Aorta (tissue), 5 donors: ENCODE measurements at places on chromosomes 11 and 22. TPM values are rescaled to one million over a fixed set of nuclear protein-coding genes. Genes with fewer than 3 reads are reported as not detected.

DNA sequence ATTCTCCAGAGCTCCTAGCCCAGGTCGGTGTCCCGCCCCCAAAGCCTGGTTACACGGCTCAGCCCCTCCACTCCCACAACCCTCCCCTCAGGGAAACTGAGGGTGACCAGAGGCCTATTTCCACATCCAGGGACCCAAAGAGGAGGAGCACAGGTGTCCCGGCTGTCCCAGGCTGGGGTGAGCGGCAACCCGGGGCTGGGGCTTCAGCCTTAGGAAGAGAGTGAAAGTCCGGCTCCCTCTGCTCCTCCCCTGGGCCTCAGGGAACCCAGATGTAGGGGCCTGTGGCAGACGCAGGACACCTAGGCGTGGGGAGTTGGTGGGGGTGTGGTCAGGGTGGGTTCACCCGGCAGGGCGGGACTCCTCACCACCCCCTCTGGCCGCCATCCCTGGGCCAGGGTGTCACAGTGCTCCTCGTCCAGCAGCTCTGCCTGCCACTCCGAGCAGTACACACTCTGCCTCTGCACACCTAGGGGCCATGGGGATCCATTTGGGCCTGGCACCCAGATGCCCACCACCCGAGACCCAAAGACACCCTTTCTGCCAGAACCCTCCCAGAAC, 63.1 kb downstream of the ARFGAP3 start:
- DNase-seq = peak; percentile 62

GRCh38 chr11:76493626-76494539, 49.1 kb downstream of the EMSY start:
- no peak for DNase-seq

DNA sequence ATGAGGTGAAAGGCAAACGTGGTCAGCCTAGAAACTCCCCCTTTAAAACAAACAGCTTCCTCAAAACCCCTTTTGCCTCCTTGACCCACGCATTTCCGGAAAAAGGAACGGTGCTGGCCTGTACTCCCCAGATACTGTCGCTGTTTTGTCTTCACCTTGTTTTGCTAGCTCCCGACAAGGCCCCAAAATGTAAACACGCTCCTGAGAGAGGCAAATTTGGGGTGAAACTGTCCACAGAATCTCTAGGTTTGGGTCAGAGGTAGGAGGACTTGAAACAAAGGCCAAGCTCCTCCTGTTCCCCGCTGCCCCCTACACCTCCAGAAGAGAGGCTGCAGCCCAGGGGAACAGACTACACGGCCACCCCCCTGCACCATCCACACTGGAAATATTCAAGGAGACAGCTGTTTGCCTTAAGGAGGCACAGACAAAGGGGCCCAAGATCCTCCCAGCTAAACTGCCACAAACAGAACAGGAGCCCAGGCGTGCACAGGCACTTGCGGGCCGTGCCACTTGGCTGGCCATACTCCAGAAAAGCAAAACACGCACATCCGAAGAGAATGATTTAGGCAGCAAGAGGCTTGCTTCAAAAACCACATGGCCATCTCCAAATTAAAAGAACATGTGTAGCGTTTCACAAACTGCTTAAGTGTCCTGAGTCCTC, 160.5 kb upstream of the GRK3 start:
- DNase-seq = no peak

GRCh38 chr11:125164422-125165110, at the start of gene PKNOX2:
Gene PKNOX2 (plus strand): TSS chr11:125164751. CDS start chr11:125351306, 186,555 bp downstream.
- DNase-seq = peak; percentile 95

- peak; percentile 34 for DNase-seq
Observed at GRCh38 chr11:1100417-1101245, 26.0 kb downstream of the MUC2 start.

GRCh38 chr11:28730889-28731288, 622.7 kb downstream of the METTL15 start:
- DNase-seq = no peak

DNA sequence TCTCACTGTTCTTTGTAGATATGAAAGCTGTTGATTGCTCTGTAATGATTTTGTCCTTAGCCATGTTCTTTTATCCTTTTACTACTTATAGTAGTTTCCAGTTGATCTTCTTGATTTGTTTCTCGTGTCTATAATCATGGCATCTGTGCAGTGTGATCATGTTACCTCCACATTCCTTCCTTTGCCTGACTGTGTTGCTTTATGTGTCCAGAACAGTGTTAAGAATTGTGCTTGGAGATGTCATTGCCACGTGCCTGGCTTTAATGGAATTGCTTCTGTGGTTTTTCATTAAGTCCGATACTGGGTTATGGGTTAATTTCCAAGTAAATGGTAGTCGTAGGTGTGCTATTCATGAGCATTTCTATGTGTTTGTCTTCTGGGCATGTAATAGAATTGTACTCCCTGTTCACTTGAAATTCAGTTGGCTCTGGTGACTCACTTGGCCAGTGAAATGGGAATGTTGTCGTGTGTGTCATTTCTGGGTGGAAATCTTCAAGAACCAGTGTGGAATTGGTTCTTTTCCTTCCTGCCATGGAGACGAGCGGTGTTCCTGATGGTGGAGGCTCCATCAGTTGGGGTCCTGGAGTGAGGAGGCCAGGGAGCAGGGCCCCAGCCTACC, 6.8 kb downstream of the GTSE1 start:
- no peak for DNase-seq

DNA sequence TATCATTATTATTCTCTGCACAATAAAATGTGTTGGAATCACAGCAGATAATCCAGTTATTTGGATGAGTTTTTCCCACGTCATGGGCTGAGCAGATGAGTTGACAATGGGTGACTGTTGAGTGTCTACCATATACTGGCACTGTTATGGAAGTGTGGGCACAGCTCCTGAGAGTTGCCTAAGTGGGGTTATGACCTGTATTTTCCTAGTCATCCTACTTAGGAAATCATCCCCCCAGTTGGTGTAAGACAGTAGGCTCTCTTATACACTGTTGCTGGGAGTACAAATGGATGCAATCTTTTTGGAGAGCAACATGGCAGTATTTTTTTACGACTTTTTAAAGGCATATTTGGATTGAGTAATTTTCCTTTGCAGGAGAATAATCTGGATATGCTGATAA, 66.4 kb downstream of the TRAF6 start:
- DNase-seq = no peak

GRCh38 chr11:1690167-1691025, 6.6 kb upstream of the KRTAP5-6 start:
- DNase-seq = no peak

DNA sequence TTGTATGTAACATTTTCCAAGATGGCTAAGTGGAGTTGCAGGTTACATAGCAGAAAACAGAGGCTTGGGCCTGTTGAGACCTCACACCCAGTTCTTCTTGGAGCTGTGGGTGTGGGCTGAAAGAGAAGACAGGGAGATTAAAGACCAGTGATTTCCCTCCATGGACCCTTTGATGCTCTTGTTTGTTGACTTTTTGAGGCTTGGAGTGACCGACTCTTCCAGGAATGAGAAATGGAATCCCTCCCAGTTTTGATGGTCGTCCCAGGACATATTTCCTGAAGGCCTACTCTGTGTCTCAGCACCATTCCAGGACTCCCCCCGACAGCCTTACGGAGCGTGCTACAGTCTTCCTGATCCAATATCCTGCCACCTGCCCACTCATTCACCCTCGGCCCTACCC, 96.9 kb downstream of the PTPRJ start:
- no peak for DNase-seq

GRCh38 chr22:30838111-30838510, 130.5 kb downstream of the MORC2 start:
- DNase-seq = no peak

DNA sequence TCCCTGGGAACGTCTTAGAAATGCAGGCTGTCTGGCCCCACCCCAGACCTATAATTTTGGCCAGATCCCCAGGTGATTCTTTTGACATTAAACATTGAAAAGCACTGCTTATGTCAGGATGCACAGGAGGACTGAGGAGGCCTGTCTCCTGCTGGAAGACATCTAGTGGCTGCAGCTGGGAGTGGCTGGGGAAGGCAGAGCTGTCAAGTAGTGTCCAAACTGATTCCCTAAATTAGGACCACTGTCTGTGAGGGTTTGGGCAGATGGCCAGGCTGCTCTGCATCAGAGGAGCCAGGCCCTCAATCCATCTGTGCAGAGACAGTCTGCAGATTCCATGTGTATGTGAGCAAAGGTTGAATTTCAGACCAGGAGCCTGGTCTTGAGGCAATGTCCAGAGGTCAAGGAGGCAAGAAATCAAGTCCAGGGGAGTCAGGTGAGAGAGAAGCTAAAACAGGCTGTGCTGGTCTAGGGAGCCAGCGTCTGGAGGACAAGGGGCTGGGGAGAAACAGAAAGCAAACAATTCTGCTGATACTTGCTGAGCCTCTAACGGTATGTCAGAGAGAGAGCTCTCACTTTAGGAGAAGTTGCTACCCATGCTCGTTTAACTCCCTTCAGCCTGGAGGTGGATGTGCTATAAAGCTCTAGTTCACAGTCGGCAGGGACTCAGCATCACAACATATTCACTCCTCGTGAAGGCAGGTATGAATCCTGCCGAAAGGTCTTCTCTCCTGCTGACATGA, 15.3 kb upstream of the SYTL2 start:
- DNase-seq = no peak

DNA sequence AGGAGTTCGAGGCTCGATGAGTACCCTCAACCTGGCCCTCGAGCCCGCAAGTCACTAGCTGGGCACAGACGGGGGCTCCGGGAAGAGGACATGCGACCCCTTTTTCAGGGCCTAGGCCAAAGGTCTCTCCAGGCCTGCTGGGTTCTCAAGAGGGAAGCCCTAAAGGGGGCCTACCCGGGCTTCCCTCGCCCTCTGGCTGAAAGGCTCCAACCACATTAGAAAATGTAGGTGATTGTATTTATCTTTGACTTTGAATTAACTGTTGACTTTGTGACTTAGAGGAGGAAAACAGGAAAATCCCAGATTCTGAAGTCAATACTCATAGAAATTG, 7.3 kb upstream of the PAX6 start:
- no peak for DNase-seq

DNA sequence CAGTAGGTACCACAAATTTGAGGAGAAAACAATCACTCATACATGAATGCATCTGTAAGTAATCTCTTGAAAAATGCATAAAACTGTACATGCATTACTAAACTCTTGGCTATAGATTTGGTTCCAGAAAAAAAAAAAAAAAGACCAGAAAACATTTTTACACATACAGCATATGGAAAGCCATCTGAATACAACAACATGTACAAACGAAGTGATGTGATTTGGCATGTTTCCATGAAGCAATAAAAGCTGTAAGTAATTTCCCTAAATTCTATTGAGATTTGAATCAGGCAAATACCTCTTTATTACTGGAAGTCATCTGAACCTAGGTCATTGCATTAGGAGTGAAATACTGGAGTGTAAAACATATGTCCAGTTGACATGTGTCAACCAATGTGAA, 31.9 kb upstream of the ZC3H12C start:
- DNase-seq = no peak

GRCh38 chr11:116842117-116842516, 4.7 kb upstream of the APOA1 start:
- DNase-seq = no peak

DNA sequence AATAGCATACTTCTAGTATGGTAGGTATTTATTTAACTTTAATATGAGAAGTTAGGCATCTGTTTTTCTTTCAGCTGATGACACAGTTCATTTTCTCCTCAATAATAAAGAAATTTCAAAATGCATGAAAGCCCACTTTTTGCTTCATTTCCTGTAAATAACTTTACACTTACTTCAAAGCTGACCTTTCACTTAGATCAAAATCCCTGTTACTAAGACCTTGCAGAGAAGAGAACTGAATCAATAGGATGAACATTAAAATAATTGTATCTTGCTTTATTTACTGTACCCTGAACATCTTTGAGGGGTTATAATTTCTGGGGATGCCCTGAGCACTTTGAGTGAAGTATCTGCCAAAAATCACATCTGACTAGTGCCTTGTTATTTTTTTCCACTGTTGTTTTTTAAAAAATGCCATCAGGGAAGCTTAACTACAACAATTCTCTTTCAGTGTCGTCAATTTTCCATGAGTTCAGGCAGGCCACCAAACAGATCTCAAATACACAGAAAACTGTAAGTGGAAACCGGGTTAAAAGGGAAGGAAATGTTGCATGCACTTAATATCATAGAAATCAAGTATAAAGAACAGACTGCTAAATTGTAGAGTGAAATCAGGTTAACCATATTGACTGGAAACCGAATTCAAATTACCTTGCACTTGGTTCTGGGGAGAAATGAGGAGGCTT, 206.2 kb downstream of the MAML2 start:
- no peak for DNase-seq

DNA sequence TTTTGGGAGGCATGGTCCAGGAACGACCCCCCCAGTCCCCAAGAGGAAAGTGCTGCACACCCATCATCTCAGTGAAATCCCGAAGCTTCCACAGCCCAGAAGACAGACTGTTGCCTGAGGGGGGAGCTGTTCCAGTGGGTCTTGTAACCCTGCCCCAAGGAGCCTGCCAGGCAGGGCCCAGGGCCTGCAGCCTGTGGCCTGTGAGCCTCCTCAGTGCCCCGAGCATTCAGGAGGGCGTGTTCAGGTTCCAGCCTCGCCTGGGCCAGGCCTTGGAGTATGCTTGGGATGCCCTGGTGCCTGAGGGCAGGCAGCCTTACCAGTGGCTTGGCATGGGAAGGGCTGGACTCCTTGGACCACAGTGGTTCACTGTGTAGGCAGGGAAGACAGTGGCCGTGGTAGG, 18.0 kb upstream of the CABP2 start:
- DNase-seq = no peak

DNA sequence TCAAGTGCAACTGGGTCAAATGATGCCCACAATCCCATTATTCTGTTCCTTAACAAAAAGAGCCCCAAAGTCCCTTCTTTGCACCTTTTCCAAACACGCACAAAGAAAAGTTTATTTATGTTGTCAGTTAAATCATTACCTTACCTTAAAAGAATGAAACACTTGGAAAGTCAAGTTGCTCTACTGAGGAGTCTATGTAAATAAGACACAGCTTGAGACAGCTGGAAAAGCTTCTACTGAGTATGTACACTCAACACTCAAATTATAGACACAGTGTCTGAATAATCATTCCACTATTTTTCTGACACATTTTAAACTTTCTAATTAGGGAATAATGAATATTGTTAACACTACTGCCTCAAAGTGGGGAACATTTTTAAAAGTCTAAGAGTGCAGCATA, 21.6 kb upstream of the PHLDA2 start:
- no peak for DNase-seq

- peak; percentile 52 for DNase-seq
Observed at GRCh38 chr11:67374571-67375281, 1.3 kb upstream of the CLCF1 start.

GRCh38 chr11:8100158-8100557, 19.1 kb downstream of the TUB start:
- no peak for DNase-seq

GRCh38 chr11:94305146-94305545, 766 bp downstream of the IZUMO1R start:
- DNase-seq = no peak

- no peak for DNase-seq
Observed at GRCh38 chr11:63534895-63535461, 1.6 kb upstream of the PLAAT4 start.

MRGPRE gene
- total RNA-seq = not detected

DCDC1 gene
- 0.52 TPM for total RNA-seq

RASL10A gene
- 3.0 TPM for total RNA-seq

TBX10 gene
- not detected for total RNA-seq

NTM gene
- total RNA-seq = 5.3 TPM

KRTAP5-8 gene
- 0.42 TPM for total RNA-seq

OR5P2 gene
- total RNA-seq = not detected

SCUBE2 gene
- total RNA-seq = 2.8 TPM

LINC01488 gene
- total RNA-seq = not detected
